T-helper 22 cell (primary cell): ENCODE measurements at places on chromosomes 12 and 14.

- no peak for DNase-seq
These were observed 45.1 kb downstream of the TRAF3 start for GRCh38 chr14:102822311-102822863.

DNA sequence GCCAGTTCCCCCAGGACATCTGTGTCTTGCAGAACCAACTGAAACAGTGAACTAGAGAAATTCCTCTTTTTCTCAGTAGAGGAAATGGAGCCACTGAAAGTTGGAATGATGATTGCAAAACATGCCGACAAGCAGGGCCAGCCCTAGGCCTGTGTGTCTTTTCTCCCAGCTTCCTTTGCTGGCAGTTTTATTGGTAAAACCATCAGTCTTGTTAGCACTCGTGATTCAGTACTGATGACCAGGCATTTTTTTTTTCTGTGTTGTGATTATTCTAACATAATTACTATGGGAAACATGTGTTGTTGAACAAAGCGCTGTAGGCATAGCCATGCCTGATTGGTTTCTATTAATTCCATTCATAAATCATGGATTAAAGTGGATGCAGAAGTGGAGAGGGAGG is 620.7 kb downstream of the AACS start:
- DNase-seq = no peak

DNA sequence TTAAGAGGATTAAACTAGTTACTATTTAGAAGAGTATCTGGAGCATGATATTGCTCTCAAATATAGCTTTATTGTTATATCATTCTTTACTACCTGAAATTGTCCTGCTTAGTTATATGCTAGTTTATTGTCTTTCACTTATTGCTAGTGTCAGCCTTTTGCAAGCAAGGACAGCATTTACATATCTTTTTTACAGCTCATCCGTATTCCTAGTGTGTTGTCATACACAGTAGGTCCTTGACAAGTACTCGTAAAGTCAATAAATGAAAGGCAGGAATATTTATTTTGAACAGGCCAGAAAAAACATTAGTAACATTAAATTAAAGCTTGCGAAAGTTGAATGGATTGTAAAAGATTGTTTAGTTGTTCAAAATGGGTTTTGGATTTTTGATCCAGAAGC is 35.0 kb downstream of the CRADD start:
- no peak for DNase-seq

DNA sequence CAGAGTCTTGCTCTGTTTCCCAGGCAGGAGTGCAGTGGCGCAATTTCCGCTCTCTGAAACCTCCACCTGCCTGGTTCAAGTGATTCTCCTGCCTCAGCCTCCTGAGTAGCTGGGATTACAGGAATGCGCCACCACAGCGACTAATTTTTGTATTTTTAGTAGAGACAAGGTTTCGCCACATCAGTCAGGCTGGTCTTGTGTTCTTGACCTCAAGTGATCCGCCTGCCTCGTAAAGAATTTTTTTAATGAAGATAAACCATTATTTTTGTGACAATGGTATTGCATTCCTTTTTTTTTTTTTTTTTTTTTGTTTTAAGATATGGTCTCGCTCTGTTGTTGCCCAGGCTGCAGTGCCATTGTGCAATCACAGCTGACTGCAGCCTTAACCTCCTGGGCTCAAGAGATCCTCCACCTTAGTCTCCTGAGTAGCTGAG is 25.8 kb downstream of the ACVR1B start:
- DNase-seq = no peak

DNA sequence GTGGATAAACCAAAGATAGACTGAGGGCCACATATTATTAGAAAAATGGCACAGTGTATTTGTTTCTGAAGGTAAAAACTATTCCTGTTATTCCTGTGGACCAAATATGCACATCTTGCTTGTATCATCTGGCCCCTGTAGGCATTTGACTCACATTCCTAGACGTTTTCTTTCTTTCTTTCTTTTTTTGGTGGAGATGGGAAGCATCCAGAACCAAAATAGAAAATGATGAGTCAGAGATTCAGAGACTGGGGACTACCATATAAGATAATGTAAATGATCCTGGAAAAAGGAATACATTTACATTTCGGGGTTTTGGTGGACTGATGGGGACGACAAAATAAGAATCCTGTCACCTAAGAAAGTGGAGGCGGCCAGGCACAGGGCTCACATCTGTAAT is 24.2 kb downstream of the TRIM9 start:
- DNase-seq = no peak

DNA sequence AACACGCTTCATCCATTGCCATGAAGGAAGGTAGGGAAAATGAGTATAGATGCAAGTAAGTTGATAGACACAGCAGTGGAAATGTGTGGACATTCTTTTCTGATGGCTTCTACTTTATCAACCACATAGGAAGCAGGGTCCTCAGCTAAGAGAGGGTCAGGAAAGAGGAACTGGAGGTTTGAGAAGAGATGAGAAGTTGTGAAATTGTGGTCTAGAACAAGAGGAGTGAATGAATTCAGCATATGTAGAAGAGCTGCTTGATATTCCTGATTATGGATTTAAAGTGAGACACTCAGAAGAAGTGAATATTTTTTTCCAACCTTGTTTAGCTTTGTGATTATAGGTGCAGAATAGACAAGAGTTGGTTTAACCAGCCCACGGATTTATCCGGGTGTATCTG is 128.5 kb downstream of the SLC15A5 start:
- no peak for DNase-seq
